ENCODE measurements at places on chromosomes 5 and 9.

DNA sequence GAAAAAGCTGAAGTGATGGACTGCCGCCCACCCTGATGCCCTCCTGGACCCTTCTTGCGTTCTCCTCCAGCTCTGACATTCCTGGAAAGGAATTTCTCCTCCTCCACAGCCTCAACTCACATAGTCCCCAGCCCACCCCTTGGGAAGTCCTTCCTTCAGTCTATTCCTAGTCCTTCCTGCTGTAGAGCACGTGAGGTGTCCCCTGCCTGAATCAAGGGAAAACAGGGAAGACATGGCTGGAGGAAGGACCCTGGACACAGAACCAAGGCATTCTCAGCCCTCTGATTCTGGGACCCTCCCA is 3.7 kb downstream of the ARID3C start:
- DNase-seq = no peak

DNA sequence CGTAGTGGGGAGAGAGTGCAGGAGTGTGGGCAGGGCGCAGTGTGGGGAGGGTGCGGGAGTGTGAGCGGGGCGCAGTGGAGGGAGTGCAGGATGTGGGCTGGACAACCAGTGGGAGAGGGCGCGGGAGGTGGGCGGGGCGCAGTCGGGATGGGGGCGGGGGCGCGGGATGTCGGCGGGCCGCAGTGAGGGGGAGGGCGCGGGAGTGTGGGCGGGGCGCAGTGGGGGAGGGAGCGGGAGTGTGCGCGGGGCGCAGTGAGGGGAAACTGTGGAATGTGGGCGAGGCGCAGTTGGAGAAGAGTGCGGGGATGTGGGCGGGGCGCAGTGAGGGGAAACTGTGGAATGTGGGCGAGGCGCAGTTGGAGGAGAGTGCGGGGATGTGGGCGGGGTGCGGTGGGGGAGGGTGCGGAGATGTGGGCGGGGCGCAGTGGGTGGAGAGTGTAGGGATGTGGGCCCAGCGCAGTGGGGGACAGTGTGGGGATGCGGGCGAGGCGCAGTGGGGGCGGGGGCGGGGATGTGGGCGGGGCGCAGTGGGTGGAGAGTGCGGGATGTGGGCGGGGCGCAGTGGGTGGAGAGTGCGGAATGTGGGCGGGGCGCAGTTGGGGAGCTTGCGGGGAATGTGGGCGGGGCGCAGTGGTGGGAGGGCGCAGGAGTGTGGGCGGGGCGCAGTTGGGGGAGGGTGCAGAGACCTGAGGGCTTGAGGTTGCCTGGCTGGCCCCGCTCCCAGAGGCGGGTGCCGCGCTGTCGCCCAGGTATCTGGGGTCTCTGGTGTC is at the start of gene NXNL2:
NXNL2 (plus strand) TSS at position 723 of the 770 bp plus-strand sequence. CDS start 257 bp downstream, outside the sequence.
- DNase-seq = peak; percentile 47

- DNase-seq = no peak
Measured at GRCh38 chr9:35342221-35342958, 147.5 kb upstream of the RUSC2 start.

- DNase-seq = no peak
Measured at GRCh38 chr5:159419576-159419975, 89.3 kb upstream of the IL12B start.

- DNase-seq = no peak
Measured at GRCh38 chr9:96478829-96479371, 28.9 kb downstream of the HABP4 start.

DNA sequence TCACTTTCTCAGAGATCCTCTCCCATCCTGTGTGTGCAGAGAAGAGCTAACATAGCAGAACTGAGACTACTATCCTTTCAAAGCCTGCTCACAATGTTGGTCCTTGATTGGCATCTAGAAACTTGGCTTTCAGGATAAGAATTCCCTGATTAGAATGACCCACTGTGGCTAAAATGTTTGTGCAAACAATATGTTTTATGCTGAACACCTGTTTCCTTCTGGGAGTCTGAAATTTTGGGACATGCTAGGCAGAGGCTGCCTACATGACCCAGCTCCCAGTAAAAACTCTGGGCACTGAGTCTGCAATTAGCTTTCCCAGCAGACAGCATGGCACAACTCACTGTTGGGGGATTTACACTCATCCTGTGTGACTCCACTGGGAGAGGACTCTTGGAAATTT is 78.9 kb downstream of the CFAP95 start:
- no peak for DNase-seq

DNA sequence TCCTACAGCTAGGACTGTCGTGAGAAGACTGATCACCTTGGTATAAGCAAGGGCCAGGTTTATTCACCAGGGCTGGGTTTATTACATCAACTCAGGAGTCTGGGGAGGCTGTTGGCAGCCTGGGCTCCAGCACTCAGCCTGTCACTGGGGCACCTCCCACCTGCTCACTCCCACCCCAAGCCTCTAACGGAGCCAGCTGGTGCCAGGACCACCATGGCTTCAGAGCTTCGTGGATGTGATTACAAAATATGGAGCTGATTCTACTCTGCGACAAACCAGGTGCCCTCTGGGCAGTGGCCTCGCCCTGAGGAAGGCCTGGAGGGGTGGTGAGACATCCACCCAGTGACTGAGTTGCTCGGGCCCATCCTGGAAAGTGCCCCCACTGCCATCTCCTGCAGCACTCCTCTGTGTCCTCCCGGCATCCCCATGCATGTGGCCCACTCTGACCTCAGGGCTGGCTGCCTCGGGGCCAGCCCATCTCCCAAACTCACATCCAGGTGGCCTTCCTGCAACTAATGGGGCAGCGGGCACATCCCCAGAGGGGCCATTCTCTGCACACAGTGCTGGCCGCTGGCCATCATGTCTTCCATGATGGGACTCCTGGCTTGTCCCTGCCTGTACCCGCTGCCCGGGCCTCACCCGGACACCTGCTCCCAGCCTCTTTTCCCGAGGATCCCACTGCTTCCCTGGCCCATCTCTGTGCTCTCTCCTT is 49.6 kb downstream of the SECISBP2 start:
- DNase-seq = no peak

GRCh38 chr9:117919538-117919937 is 215.3 kb downstream of the TLR4 start:
- no peak for DNase-seq

DNA sequence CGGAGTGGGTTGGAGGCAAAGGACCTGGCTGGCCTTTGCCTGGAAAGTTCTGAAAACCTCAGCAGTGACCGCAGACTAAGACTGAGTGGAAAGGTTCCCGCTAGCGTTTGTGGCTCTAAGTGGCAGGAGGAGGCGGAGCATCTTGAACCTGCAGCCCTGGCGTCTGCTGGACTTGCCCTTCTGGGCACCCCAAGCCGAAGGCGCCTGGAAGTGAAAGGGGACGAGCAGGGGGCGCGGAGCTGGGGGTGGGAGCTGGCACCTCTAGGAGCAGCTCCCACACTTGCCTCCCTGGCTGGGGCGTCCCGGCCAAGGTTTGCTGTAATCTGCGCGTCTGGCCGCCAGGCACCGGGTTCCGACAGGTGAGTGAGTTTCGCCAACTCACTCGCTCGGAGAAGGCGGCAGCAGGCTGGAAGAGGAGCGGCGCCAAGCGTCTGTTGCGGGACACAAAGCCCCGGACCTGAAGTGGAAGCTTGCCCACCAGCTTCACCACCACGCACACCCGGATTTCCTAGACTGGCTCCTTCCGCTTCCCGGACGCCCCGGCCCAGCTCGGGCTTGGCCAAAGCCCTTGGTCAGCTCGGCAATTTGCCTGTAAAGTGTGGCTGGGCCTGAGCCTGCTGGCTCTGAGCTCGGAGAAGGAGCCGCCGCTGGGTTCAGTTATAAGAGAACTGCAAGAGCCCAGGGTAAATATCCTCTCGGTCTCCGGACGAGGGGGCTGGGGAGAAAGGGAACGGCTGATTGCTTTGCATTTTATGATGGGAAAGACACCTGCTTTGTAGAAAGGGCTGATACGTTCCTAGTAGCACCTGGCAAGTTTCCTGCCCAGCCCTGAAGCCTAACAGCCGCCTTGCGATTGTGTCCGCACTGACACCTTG is at the start of gene GNA14:
GNA14 (minus strand) TSS at position 89 of the 875 bp plus-strand sequence. CDS start 529 bp downstream, outside the sequence.
- no peak for DNase-seq

DNA sequence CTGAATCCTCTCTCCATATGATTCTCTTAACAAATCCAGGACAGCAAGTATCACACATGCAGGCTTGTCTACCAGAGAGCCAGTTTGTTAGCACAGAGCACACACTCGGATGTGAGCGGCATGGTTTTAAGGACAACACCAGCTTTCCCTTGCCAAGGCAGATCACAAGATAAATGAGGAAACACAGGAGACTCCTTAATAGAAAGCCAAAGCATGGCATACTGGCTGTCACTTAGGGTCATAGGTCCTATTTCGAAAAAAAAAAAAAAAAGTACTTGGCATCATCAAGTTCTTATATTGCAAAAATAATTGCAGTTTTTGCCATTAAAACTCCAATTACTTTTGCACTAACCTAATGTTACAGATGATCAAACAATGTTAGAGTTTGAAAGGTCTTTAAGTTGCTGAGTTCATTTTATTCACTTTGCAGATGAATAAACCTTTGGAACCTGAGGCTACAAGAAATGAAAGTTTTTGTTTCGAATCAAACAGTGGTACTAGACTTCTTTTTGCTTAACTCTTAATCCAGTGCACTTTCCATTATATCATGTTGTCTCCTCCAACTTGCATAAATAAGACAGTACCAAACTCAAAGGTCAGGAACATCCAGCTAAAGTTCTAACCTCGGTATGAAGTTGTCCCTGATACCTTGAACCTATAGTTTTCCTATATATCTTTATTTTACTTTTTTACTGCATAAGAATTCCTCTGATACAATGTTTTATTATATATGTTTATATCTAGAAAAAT is 138.5 kb downstream of the MPDZ start:
- DNase-seq = no peak

DNA sequence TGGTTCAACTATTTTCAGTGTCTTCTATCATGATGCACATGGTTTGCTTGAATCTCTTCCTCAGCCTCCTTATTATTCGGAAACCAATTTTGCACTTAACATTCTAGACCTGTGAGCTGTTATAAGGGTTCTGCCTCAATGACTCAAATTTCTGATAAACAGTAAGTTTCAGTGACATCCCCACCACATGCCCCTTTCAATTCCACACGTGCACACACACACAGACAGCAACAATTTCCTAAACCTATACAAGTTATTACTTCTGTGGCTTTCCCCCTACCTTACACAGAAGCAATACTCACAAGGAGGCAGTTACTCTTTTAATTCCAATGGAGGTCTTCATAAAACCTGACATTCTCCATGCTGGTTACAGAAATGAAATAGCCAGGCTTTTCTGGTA is 102.4 kb downstream of the ELAVL2 start:
- no peak for DNase-seq

GRCh38 chr5:56088967-56089829 is 94.4 kb upstream of the IL6ST start:
- no peak for DNase-seq

- no peak for DNase-seq
Measured at GRCh38 chr5:110544603-110545002, 181.9 kb downstream of the TMEM232 start.

DNA sequence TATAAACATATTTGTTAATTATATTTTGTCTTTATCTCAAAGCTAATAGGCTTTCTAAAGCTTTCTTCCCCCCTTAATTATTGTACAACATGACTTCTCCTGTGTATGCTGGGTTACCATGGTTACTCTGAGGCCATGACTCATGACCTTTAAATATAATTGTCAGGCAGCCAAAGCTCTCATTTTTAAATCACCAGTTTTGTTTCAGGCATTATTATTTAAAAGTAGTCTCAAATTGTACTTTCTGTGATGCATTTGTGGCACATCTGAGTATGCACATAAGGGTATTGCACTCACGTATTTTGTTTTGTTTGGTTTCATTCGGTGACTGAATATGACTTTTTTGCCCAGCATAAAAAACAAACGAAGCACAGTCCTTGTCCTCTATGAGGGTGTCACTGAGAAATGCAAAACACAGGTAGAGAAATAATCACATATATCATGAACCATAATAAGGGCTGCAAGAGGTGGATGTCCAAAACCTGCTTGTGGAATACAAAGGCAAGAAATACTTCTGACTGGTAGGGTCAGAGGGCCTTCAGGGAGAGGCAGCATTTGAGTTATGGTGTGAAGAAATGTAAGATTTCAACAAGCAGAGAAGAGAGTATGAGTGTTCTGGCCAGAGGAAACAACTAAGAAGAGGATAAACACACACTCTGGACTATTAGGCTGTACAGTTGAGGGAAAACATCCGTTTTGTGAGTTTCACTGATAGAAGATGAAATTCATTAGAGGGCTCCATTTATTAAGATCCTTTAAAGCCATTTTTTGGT is 2.1 kb downstream of the CCDC192 start:
- DNase-seq = no peak

DNA sequence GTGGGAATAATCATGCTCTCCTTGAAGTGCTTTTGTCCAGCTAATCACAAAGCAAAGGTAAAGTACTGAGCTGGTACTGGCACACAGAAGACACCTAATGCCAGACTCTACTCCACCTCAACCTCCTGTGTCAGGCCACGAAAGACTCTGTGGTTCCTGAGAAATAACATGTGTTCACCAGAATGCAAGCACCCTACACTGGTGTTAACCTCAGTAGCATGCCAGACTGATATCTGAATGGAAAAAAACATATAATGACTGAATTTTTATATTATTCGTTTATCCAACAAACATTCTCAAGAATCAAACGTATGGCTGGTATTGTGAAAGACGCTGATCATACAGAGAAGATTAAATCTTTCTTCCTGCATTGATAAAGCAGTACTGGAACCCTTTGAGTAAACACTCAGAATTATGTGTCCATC is 97.1 kb upstream of the IFNE start:
- DNase-seq = peak; percentile 33

GRCh38 chr9:37554318-37554717 is 21.9 kb downstream of the FBXO10 start:
- DNase-seq = no peak

GRCh38 chr9:3244963-3245653 is 280.7 kb downstream of the RFX3 start:
- no peak for DNase-seq

GRCh38 chr5:65098393-65098792 is 329.7 kb downstream of the CWC27 start:
- DNase-seq = no peak

- DNase-seq = no peak
Measured at GRCh38 chr5:139063664-139064054, 134.5 kb downstream of the SIL1 start.

DNA sequence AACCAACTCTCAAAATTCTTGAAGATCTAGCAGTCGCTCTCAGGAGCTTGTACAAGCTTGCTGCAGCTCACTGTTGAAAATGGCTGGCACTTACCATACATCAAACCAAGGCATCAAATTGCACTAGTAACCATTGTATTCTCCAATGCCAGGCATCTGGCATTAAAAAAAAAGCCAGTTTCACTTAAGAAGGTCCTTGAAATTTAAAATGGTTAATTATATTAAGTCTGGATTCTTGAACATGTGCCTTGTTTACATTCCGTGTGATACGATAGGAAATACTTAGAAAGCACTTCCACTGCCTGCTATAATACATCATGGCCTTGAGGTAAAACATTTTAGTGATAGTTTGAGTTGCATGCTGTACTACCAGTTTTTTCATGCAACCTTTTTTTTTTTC is 300.7 kb downstream of the KDM4C start:
- DNase-seq = no peak

- DNase-seq = no peak
Measured at GRCh38 chr9:12849486-12850003, 74.7 kb downstream of the LURAP1L start.
